HT-29 (cell line): ENCODE measurements at places on chromosomes 7 and 10.

GRCh38 chr10:11325817-11326216 is 285.6 kb downstream of the USP6NL start:
- DNase-seq = no peak

DNA sequence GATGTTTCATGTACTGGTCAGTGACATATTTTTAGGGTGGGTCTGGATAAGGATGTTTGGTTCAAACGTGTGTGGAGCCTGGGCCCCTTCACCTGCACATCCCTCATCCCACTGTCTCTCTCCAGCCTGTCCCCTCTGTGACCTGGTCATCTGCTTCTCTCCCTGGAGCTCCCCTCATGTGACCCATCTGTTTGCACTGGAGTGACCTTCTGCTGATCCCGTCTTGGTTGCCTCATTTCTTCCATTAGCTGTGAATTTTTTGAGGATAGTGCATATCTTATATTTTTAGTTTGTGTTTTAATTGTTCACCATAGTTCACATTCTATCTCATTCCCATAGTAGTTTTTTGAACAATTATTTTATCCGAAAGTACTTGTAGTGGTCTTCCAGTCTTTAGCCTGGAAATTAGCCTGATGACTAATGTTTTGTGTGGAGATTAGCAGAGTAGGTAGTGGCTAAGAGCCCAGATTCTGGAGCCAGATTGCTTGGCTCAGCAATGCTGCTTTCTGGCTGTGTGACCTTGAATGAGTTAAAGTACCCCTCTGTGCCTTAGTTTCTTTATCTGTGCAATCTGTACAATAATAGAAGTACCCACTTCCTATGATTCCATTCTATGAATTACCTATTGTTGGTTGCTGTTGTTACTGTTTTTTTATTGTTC is 224.5 kb downstream of the LRMDA start:
- DNase-seq = no peak

DNA sequence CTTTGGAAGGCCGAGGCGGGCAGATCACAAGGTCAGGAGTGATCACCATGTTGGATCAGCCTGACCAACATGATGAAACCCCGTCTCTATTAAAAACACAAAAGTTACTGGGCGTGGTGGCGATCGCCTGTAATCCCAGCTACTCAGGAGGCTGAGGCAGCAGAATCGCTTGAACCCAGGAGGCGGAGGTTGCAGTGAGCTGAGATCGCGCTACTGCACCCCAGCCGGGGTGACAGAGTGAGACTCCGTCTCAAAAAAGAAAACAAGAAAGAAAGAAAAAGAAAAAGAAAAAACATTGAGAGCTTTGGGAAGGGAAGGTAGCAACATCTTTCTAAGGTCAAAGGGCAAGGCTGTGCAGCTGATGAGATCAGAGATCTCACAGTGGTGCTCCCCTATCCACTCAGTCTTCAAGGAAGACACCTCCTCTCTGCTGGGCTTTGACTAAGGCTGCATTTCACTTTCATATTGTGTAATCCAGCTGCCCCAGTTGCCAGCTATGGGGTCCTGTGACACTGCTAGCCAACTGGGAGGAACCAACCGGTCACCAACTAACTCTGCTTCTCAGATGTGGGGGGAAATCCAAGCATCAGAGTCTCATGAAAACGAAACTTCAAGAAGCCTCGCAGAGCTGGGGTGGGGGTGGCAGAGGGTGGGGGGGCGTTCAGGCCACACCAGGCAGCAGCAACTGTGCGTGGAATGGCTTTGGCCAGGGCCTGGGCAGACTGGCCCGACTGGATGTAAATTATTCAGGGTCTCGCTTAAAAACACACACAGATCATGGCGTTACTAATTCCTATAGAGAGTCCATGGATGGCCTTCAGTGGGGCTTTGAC is 1.5 kb downstream of the IL15RA start:
- DNase-seq = peak; percentile 29

GRCh38 chr7:144908324-144908723 is 72.5 kb upstream of the TPK1 start:
- DNase-seq = no peak

DNA sequence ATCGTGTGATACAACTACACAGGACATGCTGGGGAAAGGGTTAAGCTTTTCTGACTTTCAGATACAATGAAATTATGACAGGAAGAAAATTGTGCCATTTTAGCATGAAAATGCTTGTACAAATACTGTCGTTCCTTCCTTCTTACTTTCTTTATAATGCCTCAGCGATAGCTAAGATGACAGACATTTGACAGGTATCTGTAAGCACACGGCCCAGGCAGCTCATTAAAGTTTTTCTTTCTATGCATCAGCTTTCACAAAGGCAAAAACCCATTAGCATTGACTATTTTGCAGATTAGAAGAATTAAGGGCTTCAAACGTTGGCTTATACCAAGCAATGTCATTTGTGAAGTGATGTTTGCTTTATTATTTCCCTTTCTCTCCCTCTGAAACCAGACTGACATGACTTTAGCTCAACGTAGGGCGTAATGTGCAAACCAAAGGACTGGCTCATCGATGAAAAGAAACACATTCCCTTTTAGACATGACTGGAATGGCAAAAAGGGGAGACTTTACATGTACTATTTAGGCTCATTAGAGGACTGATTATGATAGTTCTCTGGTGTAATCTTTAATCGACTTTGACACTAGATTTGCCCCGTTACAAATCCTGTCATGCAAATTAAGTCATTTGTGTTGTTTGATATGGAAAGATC is 258.4 kb upstream of the SP8 start:
- no peak for DNase-seq

DNA sequence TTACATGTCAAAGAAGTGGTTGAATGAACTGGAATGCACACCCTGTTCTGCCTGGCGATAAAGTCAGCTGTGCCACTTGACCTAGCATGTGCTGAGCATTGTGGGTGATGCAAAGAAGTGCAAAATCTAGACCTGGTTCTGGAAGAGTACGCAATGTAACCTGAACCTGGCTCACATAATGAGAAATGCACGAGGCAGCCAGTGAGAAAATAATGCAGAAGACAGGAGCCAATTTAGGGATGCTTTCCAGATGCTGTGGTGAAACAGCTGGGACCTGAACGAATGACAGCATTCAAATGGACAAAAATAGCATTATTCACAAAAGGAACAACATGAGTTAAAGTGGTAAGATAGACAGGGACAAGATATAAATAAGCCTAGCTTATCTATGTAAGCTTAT is 402.6 kb downstream of the SORCS1 start:
- no peak for DNase-seq

DNA sequence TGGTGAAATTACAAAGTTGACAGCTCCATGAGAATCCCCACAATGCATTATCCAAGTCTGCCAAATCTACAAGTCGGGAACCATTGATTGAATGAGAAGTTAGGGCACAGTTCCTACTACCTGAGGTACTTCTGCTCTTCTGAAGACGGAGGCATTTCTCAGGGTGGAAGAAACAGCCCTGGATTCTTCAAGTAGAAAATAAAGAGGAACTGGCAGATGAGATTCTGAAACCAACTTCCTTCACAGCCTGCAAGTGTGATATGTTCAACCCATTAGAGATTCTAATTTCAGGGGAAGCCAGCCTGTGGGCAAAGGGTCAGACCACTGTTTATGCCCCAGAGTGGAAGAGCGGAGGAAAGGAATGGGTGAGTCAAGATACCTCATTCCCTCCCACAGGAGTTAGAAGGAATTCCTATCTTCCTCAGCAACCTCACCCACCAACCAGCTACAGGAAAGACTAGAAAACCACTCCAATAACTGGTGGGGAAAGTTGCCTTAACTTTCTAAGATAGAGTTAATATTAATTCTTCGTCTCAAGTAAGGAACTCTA is 50.5 kb upstream of the BMPER start:
- DNase-seq = no peak

DNA sequence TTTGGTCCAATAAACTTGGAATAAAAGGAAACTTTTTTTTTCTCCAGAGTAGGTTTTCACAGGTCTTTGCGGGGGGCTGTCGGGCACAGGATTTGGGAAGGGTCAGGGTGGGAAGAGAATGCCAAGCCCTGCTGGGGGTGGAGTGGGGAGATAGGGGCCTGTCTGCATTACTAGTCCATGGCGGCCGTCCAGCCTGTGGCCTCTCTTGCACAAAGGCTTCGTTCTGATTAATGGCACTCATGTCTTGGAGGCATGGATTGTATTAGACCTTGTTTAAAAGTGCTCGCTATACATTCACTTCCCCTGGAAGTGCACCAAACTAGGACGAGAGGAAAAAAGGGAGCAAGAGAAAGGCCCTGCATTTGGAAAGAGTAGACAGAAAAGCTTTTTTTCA is 37.2 kb downstream of the LRMDA start:
- no peak for DNase-seq

DNA sequence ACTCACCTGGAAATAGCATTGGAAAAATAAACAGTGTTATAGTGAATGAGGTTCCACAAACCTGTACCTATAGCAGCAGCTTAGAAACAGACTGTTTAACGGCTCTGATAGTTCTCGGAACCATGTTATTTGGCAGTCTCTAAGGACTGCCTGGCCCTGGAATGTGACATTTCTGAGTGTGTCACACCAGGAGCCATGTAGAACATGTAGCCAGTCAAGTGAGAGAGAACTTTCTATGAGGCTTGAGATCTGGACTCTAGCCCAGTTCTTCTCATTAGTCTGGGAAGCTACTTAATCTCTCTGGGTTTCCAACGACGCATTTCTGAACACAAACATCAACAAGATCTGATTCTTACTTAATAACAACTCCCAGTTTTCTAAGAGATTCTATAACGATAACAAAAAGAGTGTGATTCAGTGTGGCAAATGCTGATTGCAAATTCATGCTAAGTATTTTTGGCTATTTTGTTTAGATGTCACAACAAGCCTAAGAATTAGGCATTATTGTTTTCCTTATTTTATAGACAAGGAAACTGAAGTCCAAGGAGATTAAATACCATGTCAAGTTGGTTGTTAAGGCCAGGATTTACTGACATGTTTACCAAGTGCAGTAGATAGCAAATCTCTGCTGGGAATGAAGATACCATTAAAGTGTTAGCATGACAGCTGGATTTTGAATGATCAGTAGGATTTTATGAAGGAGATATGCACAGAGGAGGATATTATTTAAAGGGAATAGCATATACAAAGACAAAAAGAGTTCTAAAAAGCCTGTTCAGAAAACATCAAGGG is 47.2 kb downstream of the APBB1IP start:
- DNase-seq = no peak

DNA sequence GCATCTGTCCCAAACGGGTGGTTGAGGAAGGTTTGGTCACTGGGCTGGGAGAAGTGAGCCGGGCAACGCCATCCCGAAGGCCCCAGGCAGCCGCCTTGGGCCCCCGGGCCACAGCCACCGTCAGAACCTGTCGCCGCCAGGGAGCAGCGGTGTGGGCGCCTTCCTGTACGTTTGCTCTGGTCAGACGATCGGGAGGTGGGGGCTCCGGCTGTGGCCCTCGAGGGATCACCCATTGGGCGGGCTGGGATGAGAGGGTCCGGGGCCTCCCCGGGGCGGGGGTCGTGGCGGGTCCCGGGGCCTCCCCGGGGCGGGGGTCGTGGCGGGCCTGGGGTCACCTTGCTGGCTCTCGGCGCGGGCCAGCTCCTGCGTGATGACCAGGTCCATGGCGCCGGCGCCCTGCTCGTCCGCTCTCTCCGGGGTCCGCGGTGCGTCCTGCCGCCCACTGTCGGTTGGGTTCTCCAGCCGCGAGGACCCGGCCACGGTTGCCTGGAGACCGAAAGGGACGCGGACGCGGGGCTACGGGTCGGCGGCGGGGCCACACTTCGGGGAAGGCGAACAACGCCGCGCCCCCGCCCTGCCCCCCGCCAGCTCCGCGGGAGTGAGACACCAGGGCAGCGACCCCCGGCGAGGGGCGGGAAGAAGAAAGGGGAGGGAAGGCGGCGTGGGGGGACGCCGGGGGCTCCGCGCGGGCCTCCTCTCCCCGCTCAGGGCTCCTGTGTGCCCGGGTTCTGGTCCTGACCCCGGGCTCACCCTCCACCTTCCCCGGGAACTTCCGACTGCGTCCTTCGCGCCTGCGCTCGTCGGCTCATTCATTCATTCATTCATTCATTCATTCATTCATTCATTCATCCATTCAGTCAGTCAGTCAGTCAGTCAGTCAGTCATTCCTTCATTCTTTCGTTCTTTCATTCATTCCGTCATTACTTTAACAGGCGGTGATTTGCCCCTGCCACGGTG is at the start of gene CFAP46:
Gene CFAP46 (minus strand): TSS at position 470 of the 957 bp plus-strand sequence. CDS start 86 bp downstream, at position 384.
- no peak for DNase-seq

DNA sequence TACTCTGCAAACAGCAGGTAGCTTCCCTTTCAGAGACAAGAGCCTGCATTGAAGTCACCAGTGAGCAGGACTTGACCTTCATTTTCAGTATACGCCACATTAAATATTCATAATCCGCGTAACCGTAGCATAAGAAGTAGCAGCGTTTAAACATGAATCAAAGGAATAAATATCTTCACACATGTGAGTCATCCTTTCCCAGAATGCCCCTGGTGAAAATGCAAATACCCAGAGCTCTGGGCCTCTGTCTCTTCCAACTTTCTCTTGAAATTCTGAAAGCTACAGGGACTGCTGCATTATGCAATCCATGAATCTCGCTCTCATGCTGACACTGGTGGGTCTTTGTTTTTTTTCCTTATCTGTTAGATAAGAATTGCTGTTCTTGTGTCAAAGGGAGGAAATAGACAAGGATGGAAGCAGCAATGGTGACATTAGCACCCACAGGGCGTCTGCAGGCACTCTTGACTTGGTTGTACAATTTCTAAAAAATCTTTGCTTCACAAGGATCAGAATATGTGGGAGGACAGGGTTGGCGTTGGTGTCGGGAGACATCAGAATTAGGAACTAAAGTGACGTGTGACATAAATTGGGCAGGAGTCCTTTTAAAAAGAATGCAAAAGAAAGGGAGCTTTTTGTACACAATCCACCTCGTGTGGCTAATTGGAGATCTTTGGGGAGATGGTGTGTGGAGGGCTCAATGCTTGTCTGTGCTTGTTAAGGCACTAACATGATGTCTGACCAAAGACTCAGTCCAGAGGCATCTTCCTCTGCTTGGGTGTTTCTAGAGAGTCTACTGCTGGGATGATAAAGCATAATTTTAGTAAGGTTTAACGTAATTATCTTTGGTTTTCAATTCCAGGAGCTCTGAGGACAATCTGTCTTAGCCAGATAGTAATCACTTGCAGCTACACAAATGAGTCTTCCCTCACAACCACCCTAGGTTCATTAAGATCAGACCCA is 390.3 kb downstream of the KCNMA1 start:
- DNase-seq = no peak
